Activated naive CD4-positive, alpha-beta T cell (primary cell): ENCODE measurements at places on chromosomes 5 and 9.

DNA sequence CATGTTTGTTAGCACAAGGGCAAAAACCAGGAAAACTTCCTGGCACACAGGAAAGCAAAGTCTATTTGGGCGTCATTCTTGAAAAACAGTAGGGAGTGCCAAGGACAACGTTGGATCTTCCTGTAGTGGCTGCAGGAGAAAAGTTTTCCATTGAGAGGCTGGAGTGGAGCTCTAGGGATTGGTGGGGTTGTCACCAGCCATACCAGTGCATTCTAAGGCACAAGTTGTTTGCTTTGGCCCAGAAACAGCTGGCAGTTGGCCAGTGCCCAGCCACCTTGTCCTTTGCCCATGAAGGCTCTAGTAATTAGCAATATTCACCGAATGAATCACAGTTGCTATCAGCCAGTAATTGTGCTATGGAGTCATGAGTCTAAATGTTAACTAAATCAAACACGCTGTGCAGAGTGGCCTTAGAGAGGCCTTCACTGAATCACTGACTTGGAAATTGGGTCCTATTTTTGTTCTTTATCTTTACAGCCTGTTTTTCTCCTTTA lies 26.4 kb downstream of the TNFSF15 start:
- DNase-seq, result no peak

- no peak for DNase-seq
These were observed 202.4 kb downstream of the TTLL11 start for GRCh38 chr9:121890746-121891145.

DNA sequence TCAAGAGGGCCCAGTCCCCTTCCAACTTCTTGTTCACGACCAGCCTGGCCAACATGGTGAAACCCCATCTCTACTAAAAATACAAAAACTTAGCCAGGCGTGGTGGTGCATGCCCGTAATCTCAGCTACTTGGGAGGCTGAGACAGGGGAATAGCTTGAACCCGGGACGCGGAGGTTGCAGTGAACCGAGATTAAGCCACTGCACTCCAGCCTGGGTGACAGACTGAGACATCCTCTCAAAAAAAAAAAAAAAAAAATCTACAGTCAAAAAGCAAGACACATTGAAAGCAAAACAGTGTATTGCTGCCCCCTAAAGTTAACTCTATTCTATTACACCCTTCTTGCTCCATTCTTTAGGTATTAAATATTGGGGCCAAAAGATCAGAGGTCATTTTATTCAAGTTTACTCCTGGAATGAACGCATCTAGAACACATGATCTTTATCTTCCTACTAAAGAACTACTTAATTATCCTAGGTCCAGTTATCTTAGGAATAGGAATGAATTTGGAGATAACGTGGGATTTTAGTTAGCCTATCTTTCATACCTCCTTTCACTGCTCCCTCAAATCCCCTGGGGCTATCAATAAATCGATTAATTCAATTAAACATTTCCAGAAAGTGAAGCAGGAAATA lies 2.4 kb downstream of the ATG12 start:
- DNase-seq, result no peak

- DNase-seq, result no peak
These were observed 31.6 kb upstream of the ACOT12 start for GRCh38 chr5:81425569-81425968.

- no peak for DNase-seq
These were observed 203.9 kb downstream of the PLK2 start for GRCh38 chr5:58255970-58256369.

DNA sequence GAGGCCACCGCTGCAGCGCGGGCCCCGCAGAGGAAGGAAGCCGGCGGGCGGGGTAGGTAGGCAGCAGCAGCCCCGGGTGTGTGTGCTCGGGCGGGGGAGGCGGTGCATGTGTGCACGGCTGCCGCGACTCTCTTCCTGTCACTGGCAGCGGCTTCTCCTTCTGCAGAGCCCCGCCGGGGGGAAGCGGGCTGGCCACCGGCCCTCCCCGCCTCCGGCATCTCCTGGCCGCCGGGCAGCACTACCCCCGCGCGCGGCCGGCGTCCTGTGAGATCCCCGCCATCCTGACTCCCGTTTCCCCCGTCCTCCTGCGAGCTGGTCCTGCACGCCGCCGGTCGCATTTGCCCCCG lies 315 bp downstream of the PIK3R1 start:
- peak; percentile 71 for DNase-seq

DNA sequence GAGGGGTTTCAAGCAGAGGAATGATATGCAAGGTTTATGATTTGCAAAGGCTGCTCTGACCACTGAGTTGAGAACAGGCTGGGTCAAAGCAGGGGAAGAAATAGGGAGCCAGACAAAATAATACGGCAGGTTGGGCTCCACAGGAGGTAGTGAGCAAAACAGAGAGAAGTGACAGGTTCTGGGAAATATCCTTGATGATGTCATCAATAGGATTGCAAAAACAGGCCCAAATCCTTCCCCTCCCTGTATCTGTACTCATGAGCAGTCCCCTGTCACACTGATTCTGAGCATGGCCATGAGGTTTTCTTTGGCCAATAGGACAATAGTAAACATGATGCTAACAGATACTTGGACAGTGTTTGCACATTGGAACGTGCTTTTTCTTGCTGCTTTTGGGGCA lies 471.8 kb upstream of the BRINP1 start:
- DNase-seq, result no peak

DNA sequence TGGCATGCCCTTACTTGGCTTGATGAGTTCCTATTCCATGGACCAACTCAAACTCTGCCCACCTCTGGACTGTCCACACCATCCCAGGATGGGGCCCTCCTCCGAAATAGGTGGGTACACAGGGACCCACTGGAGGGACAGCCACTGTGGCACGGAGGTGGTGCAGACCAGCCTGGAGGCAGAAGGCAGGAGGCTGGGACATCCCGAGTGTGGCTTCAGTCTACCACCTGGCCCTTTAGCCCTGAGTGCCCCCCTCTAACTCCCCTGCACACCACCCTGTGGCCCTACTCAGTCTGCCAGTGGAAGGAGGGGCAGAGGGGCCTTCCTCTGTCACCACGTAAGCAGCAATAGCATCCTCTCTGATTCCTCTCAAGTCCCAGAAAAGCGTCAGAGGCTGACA lies 3.7 kb downstream of the IL3 start:
- DNase-seq, result no peak

GRCh38 chr5:172548981-172549687 lies 91.9 kb upstream of the NEURL1B start:
- DNase-seq, result no peak
